Heart right ventricle (tissue), 16 donors: ENCODE measurements at places on chromosomes 12 and 14.
A peak's percentile ranks its signal among the peaks of the same experiment; 100 is the strongest.

DNA sequence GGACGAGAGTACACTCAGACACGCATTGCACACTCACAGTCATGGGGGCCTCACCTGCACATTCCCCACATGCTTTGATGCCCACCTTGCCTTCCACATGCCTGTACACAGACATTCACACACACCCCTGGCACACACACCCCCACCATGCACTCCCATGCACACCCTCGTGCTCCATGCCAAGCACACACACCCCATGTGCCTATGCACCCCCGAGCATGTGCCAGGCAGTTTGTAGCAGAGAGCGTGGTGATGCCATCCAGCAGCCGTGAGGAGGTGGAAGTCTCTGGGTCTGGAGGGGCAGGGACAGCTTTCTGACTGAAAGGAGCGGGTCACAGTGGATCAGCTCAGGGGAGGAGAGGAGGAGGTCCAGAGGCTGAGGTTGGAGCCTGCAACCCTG, 10.7 kb upstream of the NXPH4 start:
- DNase-seq: no peak

DNA sequence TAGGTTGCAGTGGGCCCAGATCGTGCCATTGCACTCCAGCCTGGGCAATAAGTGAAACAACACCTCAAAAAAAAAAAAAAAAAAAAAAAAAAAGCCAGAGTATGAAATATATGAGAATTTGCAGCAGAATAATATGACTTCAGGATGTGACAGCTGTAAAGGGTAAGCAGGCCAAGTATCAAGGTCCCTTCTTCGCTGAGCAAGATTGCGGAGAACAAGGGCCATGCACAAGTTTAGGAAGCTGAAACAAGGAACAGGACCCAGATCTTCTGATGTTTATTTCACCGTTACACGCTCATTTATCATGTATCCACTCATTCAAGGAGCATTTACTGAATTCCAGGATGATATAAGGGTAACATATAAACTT, 659 bp upstream of the FOXJ2 start:
- DNase-seq: no peak

DNA sequence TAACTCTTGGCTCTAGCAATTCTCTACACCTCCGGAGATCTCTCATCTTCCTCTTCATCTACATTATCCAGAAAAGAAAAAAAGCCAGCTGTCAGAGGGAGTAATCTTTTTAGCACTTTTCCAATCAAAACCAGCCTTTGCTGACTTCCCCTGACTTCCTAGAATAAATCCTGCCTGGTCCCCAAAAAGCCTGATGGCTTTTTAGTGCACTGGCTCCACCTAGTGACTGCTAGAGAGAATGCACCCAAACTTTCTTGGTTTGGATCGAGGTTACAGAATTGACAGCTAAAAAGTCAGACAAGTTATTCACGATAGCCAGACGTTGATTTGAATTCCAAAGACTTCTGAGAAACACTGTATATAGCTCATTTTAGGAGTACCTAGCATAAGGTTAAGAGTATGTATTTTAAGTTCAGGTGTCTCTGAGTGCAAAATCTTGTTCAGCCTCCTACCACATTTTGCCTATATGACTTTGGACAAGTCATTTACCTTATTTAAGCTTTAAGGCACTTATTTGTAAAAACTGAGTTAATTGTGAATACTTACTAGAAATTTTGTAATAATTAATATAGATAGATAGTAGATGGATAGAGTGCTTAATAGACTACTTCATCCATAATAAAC, 185.7 kb upstream of the GRIN2B start:
- DNase-seq: no peak

DNA sequence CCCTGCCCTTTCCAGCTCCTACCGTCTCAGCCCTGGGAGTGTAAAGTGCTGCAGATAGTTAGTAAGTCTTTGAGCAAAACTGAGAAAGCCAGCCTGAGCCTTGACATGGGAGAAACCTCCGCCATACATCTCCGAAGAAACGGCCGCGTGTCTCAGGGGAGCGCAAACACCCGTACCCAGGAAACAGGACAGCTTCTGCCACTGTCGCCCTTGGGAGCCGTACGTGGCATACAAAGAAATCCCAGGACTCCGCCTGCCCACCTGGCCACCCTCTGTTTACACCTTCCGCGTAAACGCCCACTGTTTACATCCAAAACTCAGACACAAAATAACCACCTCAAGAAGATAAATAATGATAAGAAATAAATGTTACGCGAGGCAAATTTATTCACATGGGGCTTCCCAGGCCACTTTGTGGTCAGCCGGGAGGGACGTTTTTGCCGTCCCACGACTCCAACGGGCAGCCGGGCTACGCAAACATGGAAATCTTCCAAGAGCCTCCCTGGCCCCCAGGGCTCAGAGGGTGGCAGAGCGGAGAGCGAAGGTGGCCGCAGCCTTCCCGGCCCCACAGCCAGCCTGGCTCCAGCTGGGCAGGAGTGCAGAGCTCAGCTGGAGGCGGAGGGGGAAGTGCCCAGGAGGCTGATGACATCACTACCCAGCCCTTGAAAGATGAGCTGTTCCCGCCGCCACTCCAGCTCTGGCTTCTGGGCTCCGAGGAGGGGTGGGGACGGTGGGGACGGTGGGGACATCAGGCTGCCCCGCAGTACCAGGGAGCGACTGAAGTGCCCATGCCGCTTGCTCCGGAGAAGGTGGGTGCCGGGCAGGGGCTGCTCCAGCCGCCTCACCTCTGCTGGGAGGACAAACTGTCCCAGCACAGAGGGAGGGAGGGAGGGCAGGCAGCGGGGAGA, at the start of gene BDKRB2:
BDKRB2 (plus strand) TSS at position 689 of the 908 bp plus-strand sequence. CDS start 32,269 bp downstream, outside the sequence.
- DNase-seq: peak; percentile 42

- DNase-seq: no peak
These were observed 461 bp downstream of the SLC8A3 start for GRCh38 chr14:70188322-70188658.

GRCh38 chr14:71388336-71388735, 481.1 kb downstream of the PCNX1 start:
- DNase-seq: no peak

GRCh38 chr14:55274146-55274545, 2.9 kb downstream of the FBXO34 start:
- DNase-seq: no peak

GRCh38 chr14:23299211-23299957, 3.3 kb downstream of the PPP1R3E start:
- no peak for DNase-seq

GRCh38 chr12:107684990-107685359, 624 bp upstream of the PWP1 start:
- no peak for DNase-seq

DNA sequence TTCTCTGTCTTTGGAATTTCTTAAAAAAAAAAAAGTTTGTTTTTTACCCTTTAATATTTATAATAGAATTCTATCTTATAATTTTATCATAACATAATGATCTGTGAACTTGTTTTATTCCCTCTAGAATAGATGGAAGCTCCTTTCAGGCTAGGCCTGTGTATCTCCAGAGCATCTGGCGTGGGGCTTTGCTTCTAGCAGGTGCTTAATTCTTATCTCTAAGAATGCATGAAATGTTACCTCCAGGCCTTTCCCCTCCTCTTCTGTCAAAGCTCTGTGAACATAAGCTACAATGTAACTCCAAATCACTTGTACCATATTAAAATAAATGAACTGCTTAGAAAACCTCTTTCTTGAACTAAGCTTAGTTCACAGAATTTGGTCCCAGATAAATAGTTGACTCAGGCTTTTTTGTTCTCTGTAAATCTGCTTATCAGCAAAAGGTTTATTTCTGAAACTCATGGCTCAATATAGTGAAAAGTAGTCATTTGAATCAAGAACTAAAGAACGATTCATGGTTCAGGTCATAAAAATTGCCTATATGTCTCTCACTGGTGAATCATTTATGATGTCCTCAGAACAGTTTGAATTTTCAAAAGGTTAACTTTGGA, 407.1 kb downstream of the TRHDE start:
- DNase-seq: no peak

DNA sequence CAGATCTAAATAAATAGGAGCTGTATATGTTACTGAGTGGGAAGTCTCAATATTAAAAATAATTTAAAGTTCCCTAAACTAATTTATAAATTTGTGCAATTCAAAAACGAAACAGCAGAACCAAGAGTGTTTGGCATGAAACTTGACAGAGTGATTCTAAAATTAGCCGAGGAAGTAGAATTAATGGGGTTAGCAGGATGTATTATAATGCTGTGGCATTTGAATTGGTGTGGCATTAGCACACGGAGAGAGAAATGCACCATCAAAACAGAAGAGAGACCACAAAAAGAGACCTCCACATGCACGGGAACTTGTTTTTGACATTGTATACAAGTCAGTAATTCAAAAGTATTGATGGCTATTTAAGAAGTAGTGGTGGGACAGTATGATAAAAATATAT, 366.0 kb upstream of the RGS6 start:
- no peak for DNase-seq

GRCh38 chr14:96626121-96626768, 124.1 kb downstream of the PAPOLA start:
- no peak for DNase-seq

- no peak for DNase-seq
These were observed 28.0 kb downstream of the BDKRB1 start for GRCh38 chr14:96284008-96284407.

DNA sequence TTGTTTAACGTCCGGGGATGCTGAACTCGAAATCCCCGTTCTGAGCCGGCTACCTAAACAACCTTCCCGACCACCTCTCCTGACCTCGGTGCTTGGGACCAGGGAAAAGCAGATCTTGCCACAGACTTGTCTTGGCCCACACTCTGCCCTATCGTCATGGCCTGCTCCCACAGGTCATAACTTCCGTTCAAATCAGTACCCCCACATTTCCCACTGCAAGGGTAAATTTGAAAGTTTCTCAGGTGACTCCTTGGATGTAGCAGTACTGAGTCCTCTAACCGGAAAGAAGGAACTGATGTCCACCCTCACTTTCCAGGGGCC, 612 bp upstream of the RBM23 start:
- no peak for DNase-seq

GRCh38 chr14:75647640-75648039, 13.0 kb downstream of the ERG28 start:
- DNase-seq: no peak

GRCh38 chr12:26277506-26278246, 82.3 kb downstream of the SSPN start:
- DNase-seq: no peak

DNA sequence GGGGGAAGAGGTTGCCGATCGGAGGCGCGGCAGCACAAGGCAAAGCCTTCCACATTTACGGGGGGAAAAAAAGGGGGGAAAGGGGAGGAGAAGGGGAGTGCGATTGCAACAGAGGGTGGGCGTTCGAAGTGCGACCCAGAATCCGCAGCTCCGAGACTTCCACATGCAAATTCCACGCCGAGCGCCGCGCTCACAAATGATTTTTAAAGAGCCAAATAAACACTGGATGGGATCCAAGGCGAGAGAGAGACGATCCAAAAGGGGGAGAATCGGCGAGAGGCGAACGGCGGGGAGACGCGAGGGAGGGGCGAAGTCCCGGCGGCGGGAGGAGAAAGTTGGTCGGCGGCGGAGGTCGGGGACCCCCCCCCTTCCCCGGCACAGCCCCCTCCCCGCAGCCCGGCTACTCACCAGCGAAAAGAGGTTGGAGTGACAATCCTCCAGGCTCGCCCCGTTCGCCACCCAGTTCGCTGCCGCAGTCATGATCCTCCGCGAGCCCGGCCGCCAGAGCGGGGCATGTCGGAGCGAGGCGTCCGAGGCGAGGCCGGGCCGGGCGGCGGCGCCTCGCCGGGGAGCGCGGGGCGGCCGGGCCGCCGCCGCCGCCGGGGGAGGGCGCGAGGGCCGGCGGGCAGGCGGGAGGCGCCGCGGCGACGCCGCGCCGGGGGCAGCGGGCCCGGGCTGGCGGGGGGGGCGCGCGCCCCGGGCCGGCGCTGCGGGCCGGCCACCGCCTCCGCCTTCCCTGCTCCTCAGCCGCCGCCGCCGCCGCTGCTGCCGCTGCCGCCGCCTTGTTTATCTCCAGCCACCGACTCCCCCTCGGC, 634 bp downstream of the MED13L start:
- peak; percentile 71 for DNase-seq

DNA sequence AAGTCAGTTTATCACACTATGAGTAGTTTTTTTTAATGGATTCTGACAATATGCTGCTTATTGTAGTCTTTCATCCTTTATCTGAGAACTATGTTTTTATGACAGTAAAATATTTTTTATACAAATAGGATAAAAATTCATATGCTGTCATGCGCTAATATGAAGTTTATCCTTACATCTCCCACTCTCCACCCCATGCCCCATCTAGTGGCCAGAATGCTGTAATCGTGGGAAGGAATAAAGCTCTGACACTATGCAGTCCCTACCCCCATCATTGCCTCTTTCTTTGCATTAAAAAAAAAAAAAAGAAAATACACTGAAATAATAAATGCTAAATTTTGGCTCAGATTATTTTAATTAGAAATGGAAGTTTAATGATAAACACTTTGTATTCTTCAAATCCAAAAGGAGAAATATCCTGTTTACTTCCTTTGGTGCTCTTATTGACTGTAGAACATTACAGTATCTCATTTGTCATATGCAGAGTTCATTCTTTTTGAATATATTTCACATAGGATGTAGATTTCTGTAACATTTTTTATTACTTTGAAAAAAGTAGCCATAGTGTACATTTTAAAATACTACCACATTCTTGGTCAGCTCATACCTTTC, 145.9 kb upstream of the SLCO1C1 start:
- DNase-seq: no peak

GRCh38 chr12:91874086-91874865, 271.4 kb downstream of the BTG1 start:
- DNase-seq: no peak

- no peak for DNase-seq
These were observed 14.4 kb downstream of the FGD6 start for GRCh38 chr12:95202691-95203486.

DNA sequence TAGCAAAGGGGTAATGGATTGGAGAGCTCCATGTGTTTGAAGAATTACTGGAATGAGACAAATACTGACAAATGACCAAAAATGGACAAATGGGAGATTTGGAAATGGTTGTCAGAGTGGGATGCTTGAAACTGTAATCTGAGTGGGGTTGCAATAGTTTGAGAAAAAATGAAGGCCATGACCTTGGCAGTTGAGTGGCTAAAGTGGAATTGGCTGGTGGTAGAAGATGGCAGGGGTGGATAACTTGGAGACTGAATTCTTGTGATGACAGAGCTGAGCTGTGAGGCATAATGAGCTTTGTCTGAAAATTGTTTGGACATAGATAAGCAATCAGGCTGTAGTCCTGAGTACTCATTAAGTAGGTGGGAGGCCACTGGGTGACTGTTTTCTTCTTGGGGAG, 222.5 kb upstream of the PRICKLE1 start:
- no peak for DNase-seq

GRCh38 chr12:48866052-48866711, 512 bp upstream of the RND1 start:
- no peak for DNase-seq

GRCh38 chr12:104578453-104578852, 121.7 kb downstream of the CHST11 start:
- DNase-seq: no peak

GRCh38 chr12:124597041-124597440, 29.6 kb upstream of the NCOR2 start:
- DNase-seq: no peak

- DNase-seq: no peak
These were observed 101.1 kb downstream of the C12orf75 start for GRCh38 chr12:105431537-105432100.
